Neuronal stem cell (in vitro differentiated cells): ENCODE measurements at places on chromosomes 3 and 15.
A peak's percentile ranks its signal among the peaks of the same experiment; 100 is the strongest.

DNA sequence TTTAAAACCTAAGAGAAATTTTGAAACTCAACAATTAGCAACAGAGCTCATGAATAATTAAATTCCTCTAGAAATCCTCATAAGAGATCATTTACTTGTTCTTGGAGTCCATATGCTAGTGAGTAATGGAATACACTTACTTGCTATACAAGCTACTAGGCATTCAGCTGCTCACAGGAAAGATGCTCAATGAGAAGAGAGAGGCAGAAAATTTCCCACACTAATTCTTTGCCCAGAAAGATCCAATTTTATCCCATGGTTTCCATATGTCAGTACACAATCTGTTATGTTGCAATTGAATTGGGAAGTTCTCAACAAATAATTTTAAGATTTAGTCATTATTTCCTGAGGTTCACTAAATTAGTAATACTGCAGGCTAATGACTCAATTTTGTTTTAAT is 310.4 kb downstream of the RYR3 start:
- DNase-seq: no peak

GRCh38 chr15:94272251-94272898 is 41.0 kb downstream of the MCTP2 start:
- no peak for DNase-seq

DNA sequence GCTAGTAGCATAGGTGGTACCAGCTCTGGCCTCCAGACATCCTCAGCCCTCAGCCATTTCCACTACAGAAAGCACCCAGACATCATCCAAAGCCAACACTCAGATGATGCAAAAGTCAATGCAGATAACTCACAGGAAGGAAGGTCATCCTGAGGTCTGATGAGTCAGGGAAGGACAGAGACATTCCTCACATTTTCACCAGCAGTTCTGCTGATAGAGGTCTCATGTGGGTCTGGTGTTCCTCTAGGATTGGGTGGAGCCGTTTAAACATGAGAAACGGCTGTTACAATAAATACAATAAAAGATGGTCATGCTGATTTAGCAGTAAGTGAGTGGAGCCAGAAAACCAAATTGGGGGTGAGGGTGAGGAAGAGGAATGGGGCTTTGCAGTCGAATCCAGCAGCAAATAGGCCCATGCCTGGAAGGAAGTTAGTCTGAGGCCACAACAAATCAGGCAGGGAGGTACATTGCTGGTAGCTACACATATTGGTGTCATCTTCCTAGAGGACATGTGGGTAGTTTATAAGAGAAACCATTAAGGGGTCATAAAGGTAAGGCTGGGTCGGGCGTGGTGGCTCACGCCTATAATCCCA is 33.3 kb upstream of the FLNB start:
- no peak for DNase-seq

DNA sequence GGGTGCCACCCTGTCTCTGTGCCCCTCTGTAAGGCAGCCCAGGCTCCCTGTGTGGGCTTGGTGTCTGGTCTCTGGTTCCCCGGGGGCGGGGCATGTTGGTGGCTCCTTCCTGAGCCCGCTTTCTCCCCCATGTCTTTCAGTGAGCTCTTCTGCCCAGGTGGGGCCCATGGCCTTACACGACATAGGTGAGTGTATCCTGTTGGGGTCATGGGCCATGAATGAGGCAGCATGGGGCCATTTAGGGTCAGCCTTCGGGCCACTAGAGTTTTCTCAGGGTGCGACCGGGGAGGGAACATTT is 195.1 kb downstream of the UBE3A start:
- DNase-seq: no peak

DNA sequence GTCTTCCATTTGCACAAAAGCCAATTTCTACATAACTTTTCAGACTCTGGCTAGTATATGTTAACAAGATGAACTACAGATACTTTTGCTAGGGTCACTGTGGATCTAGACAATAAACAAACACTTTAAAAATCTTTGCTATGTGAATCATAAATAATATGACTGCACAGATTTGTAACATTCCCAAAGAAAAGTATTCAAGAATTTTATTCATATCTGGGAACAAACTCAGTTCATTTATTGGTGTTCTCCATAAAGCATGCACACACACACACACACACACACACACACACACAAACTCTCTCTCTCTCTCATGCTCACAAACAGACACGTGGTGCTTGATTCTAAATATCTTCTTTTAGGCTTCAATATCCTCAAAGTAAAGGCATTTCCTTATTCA is 18.8 kb upstream of the THRB start:
- no peak for DNase-seq

- no peak for DNase-seq
These were observed 94.2 kb upstream of the PSMD6 start for GRCh38 chr3:64117483-64117882.

DNA sequence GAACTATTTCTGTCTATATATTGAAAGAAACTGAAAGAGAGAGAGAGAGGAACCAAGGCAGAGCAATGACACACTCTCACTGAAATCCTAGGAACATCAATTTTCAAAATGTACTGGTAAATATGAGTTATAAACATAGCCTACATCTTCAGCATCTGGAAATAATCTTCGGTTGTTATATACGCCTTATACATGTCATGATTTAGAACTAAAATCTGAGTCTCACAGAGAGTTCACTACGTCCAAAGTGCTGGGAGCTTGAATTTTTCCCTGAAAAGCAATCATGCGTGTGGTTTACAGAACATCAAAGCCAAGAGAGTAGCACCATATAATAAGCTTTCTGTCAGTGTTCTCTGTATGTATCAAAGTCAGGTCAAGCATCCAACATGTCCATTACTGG is 420.0 kb upstream of the CBLB start:
- no peak for DNase-seq

DNA sequence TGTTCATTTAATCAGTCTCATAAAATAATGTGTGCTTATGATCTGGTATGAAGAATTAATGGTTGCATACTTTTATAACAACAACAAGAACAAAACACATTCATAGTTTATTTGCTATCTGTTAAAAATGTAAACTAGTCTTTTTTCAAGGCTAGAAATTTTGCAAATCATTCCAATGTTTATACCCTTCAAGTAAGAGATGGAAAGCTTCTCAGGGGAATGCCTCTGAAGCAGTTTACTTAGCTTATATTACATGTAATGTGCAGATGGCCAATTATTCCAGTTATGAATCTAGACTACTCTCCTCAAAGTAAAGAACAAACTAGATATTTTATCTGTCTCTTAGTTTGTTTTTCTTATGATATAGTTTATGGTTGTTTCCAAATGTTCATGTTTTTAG is 575.4 kb downstream of the NAALADL2 start:
- DNase-seq: no peak

DNA sequence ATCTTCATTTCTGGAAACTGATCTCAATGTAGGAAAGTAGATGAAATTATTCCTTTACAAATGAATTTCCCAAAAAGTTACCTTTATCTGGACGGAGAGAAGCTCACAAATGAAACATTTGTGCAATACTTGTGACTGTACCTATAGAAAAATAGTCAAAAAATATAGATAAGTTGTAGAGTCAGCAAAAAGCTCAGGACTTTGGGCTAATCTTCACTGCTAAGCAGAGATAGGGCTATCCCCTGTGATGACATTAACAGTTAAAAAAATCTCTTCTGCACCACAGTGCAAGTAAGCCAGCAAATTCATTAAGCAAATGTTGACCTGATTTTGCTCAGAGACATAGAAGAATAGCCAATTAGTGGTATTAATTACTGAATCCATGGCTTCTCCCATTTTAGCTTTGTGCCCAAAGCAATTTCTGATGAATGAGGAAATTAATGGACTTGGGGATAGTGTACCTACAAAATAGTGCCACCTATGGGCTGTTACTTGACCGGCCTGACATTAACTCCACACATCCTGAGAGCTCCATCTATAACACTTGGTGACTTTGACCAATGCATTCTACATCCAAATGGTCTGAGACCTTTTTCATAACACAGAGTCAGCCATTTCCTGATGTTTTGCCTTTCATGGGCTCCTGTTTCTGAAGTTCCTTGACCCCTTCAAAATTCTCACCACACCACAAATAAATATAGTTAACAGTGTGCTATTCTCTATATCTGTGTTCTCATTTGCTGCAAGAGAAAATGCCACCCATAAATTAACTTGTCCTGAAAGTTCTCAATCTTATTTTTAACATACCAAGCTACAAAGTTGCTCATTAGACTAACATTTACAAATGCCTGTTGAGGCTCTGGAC is 105.0 kb downstream of the SSR3 start:
- no peak for DNase-seq

GRCh38 chr3:17753632-17753992 is 11.2 kb upstream of the TBC1D5 start:
- DNase-seq: no peak

DNA sequence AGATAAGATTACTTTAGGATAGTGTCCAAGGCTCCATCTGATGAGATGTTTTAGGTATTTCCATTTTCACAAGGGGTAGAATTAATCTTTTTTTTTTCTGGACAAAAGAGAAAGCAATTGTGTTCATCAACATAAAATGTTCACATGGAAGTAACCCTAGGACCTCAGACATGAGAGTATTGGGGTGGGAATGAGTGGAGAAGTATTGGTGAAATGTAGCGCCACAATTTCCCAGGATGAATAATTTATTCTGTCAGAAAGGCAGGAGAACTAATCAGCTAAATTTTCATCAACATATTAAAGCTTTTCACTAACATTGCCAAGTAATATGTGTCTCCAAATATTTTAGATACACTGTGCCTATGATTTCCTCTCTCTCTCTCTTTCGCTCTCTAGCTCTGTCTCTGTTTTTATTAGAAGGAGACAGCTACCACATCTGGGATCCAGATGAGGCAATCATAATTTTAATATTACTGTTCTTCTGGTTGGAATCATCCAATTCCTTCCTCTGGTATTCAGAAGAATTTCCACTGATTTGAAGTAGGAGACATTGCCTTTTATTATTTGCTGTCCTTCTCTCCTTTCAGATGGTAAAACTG is 21.6 kb upstream of the ZNF280D start:
- DNase-seq: no peak

- peak; percentile 48 for DNase-seq
These were observed 12.4 kb downstream of the NTRK3 start for GRCh38 chr15:88243895-88244787.

- DNase-seq: no peak
These were observed 104.7 kb upstream of the LINGO1 start for GRCh38 chr15:77737238-77738037.

- no peak for DNase-seq
These were observed 457.5 kb upstream of the ALCAM start for GRCh38 chr3:104909198-104909597.

GRCh38 chr15:59020322-59020721 is 32.9 kb downstream of the RNF111 start:
- DNase-seq: no peak

DNA sequence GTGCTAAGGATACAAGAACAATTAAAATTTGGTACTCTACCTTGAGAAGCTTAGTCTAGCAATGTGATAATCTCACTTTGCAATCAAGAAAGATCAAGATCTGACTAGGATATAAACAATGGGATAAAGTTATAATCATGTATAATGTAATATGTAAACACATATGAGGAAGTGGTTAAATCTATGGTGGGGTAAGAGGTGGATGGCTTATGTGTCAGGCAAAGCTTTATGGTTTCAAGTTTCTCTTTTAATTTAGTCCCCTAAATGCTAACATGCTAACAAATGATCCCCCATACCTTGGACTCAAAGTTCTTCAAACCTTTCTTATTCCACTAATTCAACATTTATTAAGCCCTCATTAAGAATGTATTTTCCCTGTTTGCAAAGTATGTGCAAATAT is 2.5 kb downstream of the RSL24D1 start:
- no peak for DNase-seq

DNA sequence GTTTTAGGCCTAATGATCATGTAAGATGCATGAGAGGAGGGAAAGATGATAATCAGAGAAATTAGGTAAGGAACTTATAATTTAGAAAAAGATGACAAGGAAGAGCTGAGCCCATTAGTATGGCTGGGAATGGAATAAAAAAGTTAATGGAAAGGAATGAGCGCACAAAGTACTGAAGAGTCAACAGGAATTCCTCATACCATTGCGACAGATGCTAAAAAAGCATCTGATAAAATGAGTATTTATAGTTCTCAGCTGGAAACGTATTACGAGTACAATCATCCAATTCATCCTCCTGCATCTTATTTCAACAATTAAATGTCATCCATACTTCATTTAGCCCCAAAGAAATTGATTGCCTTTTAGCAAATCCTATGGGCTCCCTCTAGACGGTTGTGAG is 58.9 kb downstream of the TMCC1 start:
- DNase-seq: no peak

DNA sequence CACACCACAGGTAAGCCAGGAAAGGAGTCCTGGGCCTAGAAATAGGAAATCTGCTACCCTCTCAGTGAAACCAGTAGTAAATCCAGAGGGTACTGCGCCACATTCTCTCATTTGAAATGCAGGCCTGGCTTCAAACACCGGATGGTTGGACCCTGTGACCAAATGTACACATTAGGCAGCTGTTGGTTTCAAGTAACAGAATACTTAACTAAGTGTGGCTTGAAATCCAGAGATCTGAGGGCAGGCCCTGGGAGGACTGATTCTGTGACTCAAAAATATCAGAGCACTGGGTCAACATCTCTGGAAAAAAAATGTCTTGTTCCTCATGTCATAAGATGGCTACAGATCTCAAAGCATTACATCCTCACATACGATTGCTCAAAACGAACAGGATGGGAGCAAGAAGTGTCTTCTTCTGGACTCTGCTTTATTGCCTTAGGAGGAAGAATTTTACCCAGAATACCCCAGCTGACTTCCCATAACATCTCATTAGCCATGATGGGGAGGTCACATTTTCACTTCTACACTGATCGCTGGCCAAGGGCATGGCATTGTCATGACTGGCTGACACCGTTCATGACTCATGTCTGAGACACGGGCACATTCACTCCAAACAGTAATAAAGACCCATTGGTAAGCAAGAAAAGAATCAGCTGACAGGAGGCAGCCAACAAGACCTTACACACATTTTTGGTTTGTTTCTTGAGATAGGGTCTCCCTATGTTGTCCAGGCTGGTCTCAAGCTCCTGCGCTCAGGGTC is 166.0 kb downstream of the ARRDC4 start:
- DNase-seq: no peak

- DNase-seq: no peak
These were observed 129.4 kb downstream of the TMCC1 start for GRCh38 chr3:129764090-129764489.

GRCh38 chr3:41178576-41178975 is 20.7 kb upstream of the CTNNB1 start:
- DNase-seq: no peak

DNA sequence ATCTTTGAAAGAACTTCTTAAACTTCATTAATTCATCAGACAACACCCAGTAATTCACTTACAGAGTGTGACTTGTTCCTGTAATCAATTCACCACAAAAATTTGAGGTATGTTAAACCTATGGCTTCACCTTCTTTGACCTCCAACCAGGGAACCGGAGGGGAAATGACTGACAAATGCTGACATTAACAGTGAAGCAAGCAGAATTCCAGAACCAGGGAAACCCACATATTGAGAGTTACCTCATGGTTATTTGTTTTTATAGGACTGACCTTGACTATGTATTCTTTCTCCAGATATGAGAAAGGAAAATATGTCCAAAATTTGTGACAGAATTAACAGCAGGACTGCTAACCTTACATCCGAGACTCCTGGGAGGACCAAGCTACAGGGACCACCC is 2.7 kb downstream of the P3H2 start:
- DNase-seq: no peak

GRCh38 chr3:163368168-163368567 is 1710.1 kb downstream of the SI start:
- no peak for DNase-seq
